Stimulated activated CD4-positive, alpha-beta T cell treated with anti-CD3 and anti-CD28 coated beads, Interleukin-1b, Interleukin-23, amount 100 ng/mL, for 4 hours (primary cell): ENCODE measurements at places on chromosomes 16 and 17.

GRCh38 chr17:72122010-72122764 lies 1.4 kb downstream of the SOX9 start:
- DNase-seq: no peak

DNA sequence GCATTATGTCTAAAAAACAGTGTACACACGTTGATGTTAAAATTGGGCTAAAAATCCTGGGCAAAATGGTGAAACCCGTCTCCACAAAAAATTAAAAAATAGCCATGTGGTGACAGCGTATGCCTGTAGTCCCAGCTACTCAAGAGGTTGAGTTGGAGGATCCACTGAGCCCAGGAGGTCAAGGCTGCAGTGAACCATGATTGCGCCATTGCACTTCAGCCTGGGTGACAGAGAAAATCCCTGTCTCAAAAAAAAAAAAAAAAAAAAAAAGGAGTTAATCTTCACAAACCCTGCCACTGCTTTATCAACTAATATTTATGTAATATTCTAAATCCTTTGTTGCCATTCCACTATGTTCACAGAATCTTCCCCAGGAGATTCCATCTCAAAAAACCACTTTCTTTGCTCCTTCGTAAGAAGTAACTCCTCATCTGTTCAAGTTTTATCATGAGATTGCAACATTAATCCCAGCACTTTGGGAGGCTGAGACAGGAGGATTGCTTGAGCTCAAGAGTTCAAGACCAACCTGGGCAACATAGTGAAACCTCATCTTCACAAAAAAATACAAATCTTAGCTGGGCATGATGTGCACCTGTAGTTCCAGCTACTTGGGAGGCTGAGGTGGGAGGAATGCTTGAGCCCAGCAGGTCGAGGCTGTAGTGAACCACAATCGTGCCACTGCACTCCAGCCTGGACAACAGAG lies 1.9 kb upstream of the C16orf87 start:
- no peak for DNase-seq

- DNase-seq: no peak
Measured at GRCh38 chr17:62994931-62995330, 28.9 kb downstream of the TANC2 start.

- no peak for DNase-seq
Measured at GRCh38 chr16:88588754-88589153, 18.6 kb downstream of the ZC3H18 start.

DNA sequence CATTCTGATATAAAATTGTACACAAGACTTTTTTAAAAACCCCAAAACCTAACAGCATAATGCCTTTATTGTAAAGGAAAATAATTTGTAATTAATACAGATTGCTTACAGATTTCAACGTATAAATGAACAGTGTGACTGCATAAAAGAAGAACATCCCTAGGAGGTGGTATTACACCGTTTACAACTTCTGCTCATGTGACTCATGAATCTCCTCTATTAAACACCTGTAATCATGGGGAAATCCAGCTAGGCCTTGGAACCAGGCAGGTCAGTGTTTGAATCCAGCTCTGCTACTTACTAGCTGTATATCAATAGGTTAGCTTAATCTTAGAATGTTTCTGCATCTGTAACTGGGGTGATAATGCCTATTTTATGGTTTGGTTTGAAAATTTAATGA lies 15.2 kb downstream of the RABEP1 start:
- no peak for DNase-seq

DNA sequence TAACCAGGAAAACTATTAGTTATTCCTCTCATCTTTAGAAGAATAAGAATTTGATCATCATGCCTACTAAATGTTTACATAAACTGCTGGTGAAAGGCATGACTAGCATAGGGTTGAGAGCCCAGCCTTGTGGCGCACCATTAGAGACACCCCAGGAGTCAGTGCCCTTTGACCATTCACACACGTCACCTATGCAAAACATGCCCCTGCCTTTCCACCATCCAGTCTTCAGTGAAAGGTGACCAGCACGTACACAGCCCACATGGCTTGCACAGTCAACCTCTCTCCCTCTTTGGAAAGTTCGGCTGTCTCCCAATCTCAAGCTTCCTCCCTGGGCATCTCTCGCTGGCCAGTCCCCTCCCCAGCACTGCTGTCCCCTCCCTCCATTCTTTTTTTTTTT lies 150.3 kb downstream of the ENGASE start:
- DNase-seq: no peak

GRCh38 chr17:73068322-73069153 lies 23.9 kb downstream of the SLC39A11 start:
- no peak for DNase-seq

DNA sequence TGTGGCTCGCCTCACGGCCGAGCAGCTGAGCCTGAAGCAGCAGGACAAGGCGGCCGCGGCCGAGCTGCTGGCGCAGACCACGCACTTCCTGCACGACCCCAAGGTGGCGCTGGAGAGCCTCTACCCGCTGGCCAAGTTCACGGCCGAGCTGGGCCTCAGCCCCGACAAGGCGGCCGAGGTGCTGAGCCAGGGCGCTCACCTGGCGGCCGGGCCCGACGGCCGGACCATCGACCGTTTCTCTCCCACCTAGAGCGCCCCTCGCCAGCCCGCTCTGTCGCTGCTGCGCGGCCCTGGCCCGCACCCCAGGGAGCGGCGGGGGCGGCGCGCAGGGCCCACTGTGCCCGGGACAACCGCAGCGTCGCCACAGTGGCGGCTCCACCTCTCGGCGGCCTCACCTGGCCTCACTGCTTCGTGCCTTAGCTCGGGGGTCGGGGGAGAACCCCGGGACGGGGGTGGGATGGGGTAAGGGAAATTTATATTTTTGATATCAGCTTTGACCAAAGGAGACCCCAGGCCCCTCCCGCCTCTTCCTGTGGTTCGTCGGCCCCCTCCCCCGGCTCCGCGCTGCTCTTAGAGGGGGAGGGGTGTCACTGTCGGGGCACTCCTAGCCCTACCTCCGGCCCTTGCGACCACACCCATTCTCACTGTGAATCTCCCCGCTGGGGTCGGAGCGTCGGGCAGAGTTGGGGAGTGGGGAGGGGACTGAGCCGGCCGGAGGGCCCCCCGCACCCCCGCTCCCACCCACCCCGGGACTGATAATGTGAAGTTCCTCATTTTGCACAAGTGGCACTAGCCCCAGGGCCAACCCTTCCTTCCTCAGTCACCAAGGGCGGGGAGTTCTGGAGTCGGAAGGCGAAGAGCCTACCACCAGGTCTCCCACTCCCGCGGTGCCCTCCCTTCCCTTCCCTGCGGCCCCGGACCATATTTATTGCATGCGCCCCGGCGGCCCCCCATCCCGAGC lies 4.0 kb downstream of the HIC1 start:
- DNase-seq: no peak

- no peak for DNase-seq
Measured at GRCh38 chr17:80878876-80879722, 112.5 kb upstream of the CHMP6 start.

GRCh38 chr17:18160128-18160856 lies 23.3 kb upstream of the ALKBH5 start:
- DNase-seq: no peak

- no peak for DNase-seq
Measured at GRCh38 chr17:10790491-10791401, 13.2 kb downstream of the TMEM238L start.

GRCh38 chr16:78957317-78958100 lies 643.0 kb downstream of the MAF start:
- DNase-seq: peak; percentile 7

- DNase-seq: no peak
Measured at GRCh38 chr16:75942936-75943335, 216.6 kb upstream of the CPHXL start.

GRCh38 chr16:79816081-79816497 lies 215.6 kb upstream of the MAF start:
- no peak for DNase-seq

DNA sequence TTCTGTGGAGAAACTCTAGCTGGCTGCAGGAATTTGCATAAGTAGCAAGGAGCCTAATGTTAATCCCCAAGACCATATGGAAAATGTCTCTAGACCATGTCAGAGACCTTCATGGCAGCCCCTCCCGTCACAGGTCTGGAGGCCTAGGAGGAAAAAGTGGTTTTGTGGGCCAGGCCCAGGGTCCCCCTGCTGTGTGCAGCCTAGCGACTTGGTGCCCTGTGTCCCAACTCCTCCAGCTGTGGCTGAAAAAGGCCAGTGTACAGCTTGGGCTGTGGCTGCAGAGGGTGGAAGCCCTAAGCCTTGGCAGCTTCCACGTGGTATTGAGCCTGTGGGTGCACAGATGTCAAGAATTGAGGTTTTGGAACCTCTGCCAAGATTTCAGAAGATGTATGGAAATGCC lies 306.9 kb upstream of the CA10 start:
- no peak for DNase-seq
